ENCODE measurements at places on chromosomes 6 and 20. TPM values are rescaled to one million over a fixed set of nuclear protein-coding genes. Genes with fewer than 3 reads are reported as not detected.

SPACA1 gene
- total RNA-seq, result not detected

PHACTR2 gene
- 243 TPM for total RNA-seq

MMP24 gene
- 0.27 TPM for total RNA-seq

MATN4 gene
- not detected for total RNA-seq

CAPN11 gene
- 1.6 TPM for total RNA-seq

SLC44A4 gene
- total RNA-seq, result 0.13 TPM

EYS gene
- not detected for total RNA-seq
